ENCODE measurements at places on chromosomes 7 and 10.
A peak's percentile ranks its signal among the peaks of the same experiment; 100 is the strongest.

DNA sequence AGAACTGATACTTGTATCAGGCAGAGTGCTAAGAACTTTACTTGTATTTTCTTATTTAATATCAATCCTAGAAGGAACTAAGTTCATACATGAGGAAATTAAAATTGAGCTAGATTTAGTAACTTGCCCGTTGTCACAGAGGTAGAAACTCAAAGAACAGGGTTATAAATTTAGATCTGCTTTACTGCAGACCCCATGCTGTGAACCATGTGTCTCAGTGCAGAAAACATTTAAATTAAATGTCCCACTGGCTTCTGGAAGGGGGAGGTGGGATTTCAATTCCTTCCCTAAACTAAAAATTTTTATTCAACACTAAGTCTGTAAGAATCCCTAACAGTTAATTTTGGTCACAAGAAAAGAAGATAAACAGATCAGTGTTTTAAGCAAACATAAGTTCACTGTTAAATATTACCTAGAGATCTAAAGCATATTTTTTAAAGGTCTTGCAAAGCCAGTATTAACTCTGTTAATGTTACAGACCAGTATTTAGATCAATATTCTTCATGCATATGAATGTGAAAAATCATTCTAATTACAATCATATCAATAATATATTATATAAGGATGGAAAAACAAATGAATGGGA, 23.1 kb downstream of the WASL start:
- no peak for DNase-seq

DNA sequence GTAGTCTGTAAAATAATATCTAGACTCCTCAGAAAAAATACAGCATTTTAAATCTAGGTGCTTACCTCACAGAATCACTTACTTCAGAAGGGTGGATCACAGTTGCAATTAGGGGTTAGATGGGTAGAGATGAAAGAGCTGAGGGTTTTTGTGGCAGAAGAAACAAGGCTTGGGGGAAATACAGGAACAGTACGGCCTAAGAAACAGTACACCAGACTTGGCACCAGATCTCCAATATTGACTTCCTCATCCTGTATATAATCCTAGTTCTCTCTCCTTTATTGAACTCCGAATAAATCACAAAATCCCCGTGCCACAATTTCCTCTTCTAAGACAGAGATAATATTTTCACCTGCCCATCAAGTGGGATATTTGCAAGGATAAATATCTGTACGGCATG, 14.3 kb downstream of the CEP41 start:
- DNase-seq = no peak

DNA sequence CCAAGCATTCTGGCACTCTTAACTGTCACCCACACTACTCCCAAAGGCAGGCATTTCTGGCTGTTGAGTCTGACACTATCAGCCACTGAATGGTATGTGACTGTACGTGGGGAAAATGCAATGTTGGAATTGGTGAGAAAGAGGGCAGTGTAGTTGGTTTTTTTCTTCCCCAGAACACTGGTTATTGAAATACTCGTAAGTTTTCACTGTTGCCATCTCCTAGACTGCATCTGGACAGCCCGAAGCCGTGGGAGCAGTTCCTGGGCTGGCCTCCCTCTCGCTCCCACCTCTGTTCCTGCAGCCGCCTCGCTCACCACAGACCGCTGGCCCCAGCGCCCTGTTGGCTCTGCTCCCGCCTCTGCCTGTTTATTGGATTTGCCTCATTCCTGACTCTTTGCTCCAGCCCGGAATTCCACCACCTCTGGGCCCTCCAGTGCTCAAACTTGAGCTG, 5.7 kb downstream of the PLCE1 start:
- DNase-seq = no peak

DNA sequence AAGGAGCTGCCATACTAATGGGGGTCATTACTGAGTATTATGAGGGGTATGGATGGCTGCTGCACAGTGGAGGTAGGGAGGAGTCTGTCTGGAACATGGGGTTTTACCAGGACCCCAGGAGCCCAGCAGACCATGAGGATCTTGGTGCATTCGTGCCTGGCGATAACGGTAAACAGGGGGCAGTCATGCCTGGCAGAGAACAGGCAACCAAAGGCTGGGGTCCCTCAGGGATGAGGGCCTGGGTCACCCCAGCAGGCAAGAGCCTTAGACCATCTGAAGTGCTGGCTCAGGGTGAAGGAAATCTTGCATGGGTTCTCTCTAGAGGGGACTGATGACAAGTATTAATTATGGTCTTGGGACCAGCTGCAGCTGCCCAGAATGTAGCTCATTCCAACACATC, 46.1 kb downstream of the MYL10 start:
- DNase-seq = no peak

GRCh38 chr7:42207420-42207819, 29.6 kb downstream of the GLI3 start:
- DNase-seq = no peak

- no peak for DNase-seq
Measured at GRCh38 chr10:129192344-129193128, 274.5 kb upstream of the MGMT start.

DNA sequence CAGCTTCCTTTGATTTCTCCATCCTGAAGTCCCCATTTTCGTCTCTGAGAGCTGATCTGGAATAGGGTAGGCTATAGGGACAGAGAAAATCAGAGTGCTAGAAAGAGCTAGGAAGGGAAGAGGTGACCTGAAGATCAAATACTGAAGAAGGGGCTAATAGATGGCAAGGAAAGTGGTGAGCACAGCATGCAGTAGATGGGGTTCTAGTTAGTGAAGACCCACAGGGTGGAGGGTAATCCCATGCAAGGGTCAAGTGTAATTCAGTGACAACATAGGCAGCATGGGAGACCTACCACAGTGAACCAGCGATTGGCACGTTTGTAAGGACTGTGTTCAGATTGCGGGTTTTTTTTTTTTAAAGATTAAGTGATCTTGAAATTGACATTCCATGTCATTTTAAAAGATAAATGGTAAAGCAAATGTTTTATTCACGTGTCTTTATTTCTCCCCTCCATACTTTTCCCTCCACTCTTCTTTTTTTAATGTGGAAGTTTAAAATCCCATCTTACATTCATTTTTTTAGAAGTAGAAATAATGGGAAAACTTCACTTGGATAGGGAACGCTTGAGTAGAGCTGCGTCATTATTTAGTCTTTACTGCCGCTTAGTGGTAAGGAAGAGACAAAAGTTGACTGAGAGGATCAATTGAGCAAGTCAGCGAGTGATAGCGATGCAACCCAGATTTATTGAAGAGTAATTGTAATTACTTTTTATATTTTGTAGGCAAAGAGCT, 21.0 kb upstream of the ABI1 start:
- peak; percentile 70 for DNase-seq

DNA sequence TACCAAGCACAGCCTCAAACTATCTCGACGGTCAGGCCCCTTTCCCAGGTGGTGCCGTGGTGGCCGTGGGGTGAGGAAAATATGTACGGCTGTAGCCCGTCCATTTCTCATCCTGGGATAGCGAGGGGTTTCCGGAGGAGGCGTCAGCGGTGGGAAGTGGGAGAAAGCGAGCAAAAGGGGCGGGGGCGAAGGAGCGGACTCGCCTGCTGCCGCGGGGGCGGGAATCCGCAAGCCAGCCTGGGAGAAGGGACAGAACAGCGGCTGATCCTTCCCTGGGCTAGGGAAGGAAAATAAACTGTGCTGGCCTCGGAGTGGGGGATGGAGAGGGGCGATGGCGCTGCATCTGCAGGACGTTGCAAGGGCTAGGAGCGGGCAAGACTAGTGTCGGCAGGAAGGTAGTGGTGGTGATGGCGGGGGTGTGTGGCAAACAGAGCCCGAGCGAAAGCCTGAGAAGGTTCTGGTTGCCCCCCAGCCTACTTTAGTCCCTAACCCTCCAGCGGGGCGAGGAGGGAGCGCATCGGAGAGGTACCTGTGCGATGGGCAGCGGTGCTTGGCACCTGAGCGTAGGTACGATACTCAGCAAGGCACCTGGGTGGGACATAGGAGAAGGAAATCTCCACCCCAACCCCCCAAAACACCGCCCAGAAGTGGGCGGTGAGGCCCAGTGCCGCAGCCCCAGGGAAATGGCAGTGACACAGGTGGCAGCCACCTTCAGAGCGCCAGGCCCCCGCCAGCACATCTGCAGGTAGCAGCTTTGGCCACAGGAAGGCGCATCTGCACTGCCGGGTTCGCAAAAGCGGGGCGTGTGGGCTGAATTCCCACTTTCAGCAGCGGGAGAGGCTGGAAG, 49.9 kb upstream of the STEAP1B start:
- DNase-seq = peak; percentile 82

- DNase-seq = peak; percentile 16
Measured at GRCh38 chr10:101536800-101537199, 51.3 kb downstream of the POLL start.

DNA sequence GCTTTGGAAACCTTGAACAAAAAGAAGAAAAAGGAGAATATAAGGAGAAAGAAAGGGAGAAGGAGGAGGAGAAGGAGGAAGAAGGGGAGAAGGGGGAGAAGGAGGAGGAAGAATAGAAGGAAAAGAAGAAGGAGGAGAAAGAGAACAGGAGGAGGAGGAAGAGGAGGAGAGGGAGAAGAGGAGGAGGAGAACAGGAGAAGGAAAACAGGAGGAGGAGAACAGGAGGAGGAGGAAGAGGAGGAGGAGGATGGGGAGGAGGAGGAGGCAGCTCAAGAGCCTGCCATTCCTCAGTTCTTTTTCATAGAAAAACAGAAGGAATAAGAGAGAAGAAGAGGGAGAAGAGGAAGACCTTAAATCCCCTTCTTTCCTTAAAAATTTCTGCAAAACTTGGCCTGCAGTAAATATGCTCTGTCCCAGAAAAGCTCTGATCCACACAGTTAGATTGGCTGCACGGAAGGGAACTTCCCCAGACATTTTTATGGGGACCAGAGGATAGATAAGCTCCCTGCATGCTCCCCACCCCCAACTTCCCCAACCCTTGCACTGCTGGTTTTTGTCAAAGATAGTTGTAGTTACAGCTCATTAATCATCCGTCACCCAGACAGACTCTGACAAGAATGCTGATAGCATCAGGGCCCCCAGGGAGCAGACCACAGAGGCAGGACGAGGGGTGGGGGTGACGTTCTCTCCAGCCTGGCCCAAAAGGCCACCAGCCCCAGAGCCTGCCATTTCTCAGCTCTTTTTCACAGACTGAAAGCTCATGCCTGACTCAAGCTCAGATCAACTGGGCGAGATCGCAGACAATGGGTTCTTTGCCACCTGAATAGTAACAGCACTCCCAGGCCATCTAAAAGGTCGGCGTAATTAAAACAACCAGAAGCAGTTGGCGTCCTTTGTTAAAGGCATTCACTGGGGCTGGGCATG, 34.5 kb upstream of the LYZL1 start:
- DNase-seq = peak; percentile 24

GRCh38 chr7:29555061-29555460, 8.6 kb upstream of the PRR15 start:
- DNase-seq = no peak

DNA sequence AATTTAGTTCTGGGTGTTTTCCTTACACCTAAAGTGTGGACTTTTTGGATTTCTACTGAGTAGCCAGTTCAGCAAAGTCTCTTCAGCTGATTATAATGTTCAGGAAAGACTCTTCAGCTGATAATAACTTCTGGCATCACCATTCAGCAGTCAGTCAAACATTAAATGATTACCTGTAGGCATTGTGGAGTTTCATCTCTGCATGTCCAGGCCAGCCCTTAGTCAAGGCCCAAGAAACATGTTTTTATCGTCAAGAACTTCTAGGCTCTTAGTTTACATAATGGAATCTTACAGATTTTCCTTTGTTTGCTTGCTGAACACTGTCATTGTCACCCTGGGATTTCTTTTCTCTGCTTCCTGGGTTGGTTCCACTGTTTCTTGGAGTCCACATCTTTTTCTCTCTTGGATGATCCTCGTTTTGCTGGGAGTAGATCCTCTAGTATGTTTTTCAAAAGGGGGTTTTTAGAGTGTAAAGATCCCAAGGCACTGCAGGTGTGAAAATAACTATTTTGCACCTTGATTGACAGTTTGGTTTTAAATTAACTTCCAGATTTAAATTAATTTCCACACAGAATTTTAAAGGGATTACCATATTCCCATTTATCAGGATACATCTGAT, 24.2 kb downstream of the CCM2 start:
- DNase-seq = no peak

DNA sequence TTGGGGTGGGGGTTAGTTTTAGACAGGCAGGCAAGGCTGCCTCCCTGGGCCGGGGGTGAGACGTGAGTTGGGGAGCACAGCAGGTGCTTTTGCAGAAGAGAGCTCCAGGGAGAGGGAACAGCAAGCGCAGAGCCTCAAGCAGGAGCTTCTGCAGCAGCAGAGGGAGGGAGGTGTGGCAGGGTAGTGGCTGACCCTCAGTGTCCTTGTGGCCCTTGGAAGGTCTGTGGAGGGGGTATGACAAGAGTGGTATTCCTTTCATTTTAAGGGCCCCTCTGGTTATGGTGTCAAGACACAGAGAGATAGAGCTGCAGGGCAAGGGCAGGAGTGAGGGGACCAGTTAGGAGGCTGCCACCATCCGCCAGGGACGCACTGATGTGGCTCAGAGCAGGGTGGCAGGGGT, 138.9 kb downstream of the EBF3 start:
- DNase-seq = no peak

DNA sequence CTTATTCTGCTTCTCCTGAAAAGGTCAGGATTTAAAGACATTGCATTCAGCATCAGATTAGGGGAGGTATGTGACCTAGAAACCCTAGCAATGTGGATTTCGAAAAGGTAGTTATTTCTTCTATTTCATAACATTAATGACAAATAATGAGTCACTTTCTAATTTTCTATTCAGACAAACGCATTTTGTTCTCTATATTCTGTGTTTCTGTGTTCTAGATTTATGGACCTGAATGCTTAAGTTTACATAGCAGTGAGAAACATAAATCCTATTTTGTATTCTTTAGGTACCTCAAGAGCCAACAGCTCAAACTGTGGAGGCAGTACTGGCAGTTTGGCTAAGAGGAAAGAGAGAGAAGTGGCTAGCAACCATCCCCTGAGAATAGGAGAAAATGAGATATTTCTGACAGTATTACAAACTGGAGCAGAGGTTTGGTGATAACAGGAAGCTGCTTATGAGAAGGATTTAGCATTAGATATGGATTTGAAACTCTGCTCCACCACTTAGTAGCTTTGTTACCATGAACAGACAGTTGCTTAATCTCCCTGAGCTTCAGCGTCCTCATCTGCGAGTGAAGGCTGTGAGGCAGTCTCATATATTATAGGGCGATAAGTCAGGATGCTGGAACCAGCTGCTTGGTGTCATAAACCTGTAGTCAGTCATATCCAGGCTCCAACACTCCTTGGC, 28.2 kb downstream of the CDK14 start:
- DNase-seq = no peak

GRCh38 chr7:55048221-55048859, 29.5 kb downstream of the EGFR start:
- peak; percentile 49 for DNase-seq

DNA sequence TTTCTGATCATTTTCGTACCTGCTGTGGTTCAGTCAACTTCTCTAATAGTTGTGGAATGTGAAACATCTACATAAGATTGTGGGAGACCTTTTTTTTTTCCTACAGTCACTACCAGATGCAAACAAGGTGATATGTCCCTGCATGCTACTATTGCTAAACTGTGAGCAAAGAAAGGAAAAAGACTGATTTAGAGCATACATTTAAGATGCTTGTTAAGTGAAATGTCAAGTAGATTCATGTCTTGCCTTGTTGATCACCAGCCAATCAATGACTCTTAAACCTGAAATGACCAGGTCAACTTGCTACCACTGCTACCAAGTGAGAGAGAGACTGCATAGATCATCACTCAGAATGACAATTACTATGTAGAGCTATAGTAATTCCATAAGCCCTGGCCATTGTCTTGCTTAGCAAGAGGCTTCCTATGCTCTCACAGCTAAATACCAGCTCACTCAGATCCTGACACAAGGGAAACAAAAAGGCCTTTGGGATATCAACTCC, 84.3 kb upstream of the SKAP2 start:
- DNase-seq = no peak

Data from small intestine (tissue), 16 donors.